ENCODE measurements at places on chromosomes 13 and 19.

DNA sequence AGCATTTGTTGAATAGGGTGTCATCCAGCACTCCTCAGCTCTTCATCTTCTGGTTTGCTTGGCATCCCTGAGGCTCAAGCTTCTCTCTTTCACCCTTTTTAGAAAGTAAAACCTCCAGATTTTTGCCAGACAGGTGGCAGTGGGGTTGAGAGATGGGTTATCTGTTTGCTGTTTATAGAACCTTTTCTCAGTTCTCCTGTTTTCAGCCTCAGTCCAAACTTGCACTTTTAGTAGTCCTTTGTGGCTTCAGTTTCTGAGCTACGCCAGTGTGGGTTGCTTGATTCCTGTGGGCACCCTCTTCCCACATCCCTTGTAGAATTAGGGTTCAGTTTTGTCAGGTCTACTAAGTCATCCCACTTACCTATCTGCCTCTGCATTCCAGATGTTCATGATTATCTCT lies 147.9 kb downstream of the PAN3 start:
- DNase-seq = no peak

DNA sequence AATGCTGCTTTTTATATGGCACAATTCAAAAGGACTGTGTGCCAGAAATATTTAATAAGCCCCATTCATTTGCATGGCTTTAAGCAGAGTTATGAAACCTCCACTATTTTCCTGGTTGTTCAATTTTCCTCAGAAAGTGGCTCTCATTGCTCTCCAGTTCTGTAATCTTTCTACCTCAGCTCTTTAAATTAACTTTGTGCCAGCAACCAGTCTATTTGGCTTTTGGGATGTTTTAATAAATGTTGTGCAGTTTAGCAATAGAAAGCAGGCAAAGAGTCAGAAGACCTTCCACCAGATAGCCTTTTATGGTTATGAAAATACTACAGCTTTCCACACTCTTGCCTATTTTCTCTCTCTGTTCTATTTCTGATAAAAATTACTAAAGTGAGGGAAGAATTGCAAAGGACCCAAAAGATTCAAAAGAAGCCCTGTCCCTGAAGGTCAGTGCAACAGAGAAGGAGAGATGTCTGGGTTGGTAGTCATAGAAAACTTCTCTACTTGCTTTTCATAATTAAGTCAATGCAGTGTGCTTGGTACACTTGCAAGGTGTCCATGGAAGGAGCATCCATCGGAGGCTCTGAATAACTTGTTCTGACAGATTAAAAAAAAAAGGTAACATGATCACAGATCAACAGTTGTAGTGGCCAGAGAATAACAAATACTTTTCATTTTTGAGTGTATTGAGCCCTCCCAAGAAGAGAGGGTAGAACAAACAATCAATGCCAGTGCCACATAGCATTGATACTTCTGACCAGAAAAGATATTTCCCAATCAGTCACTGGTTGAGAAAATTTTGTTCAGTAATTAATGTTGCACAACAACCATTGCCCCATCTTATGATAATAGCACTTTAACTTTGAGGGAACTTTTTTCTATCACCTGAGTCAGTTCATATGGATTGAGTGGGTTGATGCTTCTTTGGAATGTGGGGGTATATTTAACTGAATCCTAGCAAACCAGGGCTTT lies 48.4 kb upstream of the SPRY2 start:
- DNase-seq = no peak

GRCh38 chr19:45934551-45935230 lies 20.1 kb upstream of the NANOS2 start:
- no peak for DNase-seq

DNA sequence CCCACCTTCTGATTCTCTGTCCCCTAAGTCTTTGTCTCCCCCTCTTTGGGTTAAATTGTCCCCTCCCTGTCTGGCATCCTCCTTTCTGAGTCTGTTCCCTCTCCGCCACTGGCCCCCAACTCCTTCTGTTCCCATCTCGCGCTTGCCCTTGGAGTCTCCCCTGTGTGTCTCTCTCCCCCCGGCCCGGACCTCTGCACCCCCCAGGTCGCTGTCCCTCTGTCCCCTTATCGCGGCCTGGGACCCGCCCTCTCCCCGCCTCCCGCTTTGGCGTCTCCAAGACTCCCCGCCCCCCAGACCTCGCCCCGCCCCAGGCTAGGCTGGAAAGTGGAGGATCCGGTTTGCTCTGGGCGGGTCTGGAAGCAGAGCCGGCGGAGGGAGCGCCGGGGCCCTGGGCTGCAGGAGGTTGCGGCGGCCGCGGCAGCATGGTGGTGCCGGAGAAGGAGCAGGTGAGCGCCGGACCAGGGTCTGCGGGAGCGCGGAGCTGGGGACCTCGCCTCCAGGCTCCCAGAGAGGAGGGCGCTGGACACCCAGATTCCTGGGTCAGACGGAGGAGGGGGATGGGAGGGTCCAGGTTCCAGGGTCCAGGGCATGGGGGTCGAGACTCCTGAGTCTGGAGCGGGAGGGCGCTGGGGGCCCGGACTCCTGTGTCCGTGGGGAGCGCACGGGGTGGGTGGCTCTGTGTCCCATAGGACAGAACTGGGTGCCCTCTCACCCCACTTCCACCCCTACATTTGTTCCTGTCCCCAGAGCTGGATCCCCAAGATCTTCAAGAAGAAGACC lies at the start of gene TRPM4:
TRPM4 (plus strand) TSS at position 348 of the 780 bp plus-strand sequence; CDS start at position 423, 75 bp downstream.
- DNase-seq = peak; percentile 84

- no peak for DNase-seq
These were observed 21.0 kb upstream of the LRCH1 start for GRCh38 chr13:46531953-46532352.

- DNase-seq = no peak
These were observed 1.7 kb upstream of the FBXW9 start for GRCh38 chr19:12698138-12698537.

- no peak for DNase-seq
These were observed 13.3 kb downstream of the TNFRSF19 start for GRCh38 chr13:23583491-23583890.

DNA sequence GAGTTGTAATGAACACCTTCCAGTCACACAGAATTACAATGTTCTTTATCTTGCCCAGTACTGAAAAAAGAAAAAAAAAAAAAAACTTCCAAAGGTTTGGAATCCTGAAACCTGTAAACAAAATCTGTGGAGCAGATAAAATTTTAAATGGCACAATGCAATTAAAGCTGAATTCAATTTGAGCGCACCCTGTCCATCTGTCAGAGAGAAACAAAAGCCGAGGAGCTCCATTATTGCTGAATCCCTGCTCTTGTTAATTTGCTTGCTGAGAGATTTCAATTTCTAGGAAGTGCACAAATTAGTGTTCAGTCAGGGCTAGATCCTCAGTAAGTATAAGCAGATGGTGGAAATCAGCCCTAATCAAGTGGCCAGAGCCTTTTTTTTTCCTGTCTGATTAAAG lies 65.2 kb downstream of the DACH1 start:
- no peak for DNase-seq

GRCh38 chr19:46863818-46864629 lies 3.2 kb downstream of the ARHGAP35 start:
- DNase-seq = peak; percentile 37

- peak; percentile 51 for DNase-seq
These were observed 115.1 kb downstream of the KCNRG start for GRCh38 chr13:50130123-50130946.

DNA sequence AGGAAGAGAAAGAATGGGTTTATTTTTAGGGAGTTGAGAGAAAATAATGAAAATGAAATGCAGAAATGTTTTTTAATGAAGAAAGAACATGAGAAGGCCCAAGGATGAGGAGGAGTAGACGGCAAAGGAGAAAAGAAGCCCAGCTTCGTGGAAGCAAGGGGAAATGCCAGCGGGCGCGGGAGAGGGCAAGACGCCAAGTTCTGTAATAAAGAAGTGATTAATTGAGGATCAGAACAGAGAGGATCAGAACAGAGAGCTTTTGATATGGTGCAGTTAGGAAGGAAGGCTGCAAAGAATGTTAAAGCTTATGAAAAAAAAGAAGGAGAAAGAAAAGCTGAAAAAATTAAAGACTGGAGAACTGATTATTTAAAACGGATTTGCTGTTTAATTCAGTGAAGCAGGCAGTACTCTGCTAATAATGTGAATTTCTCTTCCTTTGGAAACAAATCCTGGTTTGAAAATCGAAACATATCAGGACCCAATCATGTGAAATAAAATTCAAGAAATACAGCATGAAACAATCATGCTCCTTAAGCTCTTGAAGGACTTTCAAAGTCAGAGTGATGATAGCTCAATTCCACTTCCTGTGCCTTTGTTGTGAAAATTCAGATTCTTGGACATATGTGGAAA lies 99.3 kb upstream of the SOX1 start:
- no peak for DNase-seq

- no peak for DNase-seq
These were observed 102.7 kb downstream of the SLAIN1 start for GRCh38 chr13:77800219-77800618.

GRCh38 chr13:20053016-20053415 lies 94.5 kb downstream of the ZMYM2 start:
- no peak for DNase-seq

DNA sequence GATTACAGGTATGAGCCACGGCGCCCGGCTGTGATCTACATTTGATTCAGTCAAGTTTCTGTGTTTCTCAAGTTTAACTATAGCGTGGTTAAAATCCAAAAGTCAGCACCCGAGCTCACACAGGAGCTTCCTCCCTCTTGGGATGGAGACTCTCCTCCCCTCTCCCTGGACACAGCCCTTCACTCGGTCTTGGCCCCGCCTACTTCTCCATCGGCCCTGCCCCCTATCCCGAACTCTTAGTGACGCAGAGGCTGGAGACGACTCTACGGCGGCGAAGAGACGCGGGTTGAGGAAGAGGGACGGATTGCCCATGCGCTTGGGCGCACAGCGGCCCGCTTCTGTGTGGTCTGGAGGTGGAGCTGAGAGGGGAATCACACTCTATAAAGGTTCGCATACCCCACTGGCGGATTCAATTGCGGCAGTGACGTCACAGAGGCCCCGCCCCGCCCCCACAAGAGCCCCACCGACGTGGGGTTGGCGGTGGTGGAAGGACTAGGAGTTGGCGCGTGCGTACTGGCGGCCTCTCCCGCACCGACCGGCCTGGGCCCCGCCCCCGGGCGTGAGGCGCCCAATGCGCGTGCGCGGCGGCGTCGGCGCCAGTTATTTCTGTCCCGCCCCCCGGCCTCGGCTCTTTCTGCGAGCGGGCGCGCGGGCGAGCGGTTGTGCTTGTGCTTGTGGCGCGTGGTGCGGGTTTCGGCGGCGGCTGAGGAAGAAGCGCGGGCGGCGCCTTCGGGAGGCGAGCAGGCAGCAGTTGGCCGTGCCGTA lies at the start of gene TRIM28:
TRIM28 (plus strand) TSS at position 239 of the 765 bp plus-strand sequence. CDS start 694 bp downstream, outside the sequence.
- peak; percentile 99 for DNase-seq

GRCh38 chr19:43872547-43873336 lies 45.6 kb downstream of the ZNF283 start:
- DNase-seq = no peak

DNA sequence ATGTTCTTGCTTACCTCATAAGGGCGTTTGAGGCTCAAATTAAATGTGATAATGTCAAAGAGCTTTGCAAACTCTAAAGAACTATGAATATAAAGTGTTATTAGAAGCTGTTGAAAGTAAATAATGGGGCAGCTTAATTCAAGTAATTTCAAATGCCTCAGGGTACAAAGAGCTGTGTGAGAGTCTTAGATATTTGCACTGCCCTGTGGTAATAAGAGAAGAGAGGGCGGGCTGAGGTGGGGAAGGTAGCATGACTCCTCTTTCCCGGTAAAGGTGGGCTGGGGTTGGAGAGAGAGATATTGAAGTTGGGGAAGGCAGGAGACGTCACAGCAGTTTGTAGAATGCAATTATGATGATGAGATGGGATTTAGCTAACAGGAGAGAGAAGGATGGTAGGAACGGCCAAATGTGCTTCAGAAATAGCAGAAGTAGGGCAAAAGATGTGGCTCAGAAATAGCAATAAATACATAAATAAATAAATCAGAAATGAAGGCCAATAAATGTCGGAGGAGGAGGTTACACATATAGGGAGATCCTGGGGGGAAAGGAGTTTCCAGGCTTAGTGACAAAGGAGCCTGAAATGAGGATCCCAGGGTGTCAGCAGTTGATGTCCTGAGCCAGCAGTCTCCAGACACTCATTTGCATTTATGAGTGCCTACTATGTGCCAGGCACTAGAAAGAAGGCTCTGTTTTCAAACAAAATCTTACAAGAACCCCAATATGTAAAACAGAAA lies 35.7 kb upstream of the RCBTB2 start:
- no peak for DNase-seq

- no peak for DNase-seq
These were observed 973.9 kb upstream of the PRR20A start for GRCh38 chr13:56166864-56167263.

All from dermis blood vessel endothelial cell (primary cell).